Activated CD4-positive, alpha-beta memory T cell treated with anti-CD3 and anti-CD28 coated beads for 36 hours (primary cell): ENCODE measurements at places on chromosomes 12 and 14.

- DNase-seq, result no peak
- no peaks in the 10 kb centered on the region for H3K36me3 ChIP-seq
- H3K4me1 ChIP-seq, result no peaks in the 10 kb centered on the region
- no peak overlapping the region for H3K27ac ChIP-seq
Measured at GRCh38 chr14:31898838-31899528, 178.1 kb upstream of the ARHGAP5 start.

- no peak for DNase-seq
- no peaks in the 10 kb centered on the region for H3K36me3 ChIP-seq
- no peaks in the 10 kb centered on the region for H3K27me3 ChIP-seq
- no peaks in the 10 kb centered on the region for H3K4me1 ChIP-seq
Measured at GRCh38 chr12:130847112-130847511, 8.1 kb upstream of the STX2 start.

DNA sequence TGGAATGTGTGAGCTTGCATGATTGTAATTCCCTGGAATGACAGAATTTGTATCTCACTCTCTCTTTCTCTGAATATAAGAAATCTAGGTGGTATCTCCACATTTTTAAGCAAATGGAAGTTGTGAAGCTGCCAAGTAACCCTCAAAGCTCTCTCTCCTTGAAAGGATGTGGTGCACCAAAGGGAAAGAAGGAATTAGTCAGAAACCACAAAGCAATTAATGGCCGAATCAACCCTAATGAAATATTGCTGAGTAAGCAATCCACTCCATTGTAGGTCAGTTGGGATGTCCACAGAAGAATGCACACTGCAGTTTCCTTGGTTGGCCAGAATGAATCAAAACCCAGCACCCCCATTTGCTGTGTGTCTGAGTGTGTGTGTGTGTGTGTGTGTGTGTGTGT is 153.5 kb downstream of the KCNA5 start:
- H3K4me3 ChIP-seq, result no peak overlapping the region
- no peaks in the 10 kb centered on the region for H3K4me1 ChIP-seq
- peaks cover 16% of the 10 kb centered on the region for H3K27me3 ChIP-seq
- no peaks in the 10 kb centered on the region for H3K36me3 ChIP-seq
- H3K27ac ChIP-seq, result no peak overlapping the region
- DNase-seq, result no peak

- no peak overlapping the region for H3K27ac ChIP-seq
- H3K36me3 ChIP-seq, result no peaks in the 10 kb centered on the region
- no peak for DNase-seq
- peaks cover 17% of the 10 kb centered on the region for H3K4me1 ChIP-seq
Measured at GRCh38 chr14:51648296-51648695, 3.4 kb upstream of the FRMD6 start.

DNA sequence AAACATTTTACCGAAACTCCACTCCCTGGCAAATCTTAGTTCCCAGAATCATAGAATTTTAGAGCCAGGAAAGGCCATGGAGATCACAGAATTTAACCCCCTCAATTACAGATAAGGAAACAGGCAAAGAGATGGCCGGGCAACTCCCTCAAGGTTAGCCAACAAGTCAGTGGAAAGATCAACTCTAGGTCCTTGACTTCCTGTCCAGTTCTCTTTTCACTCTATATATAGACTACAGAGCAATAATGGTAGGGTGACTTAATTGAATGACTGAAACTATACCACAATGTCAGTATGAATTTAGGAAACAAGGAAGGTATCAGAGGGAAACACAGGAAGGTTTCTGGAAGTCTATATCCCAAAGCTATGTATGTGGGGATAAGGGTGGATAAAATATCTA is 11.6 kb downstream of the OXA1L start:
- H3K27me3 ChIP-seq, result no peaks in the 10 kb centered on the region
- peaks cover 15% of the 10 kb centered on the region for H3K36me3 ChIP-seq
- H3K4me1 ChIP-seq, result no peaks in the 10 kb centered on the region
- no peak overlapping the region for H3K27ac ChIP-seq
- no peak overlapping the region for H3K4me3 ChIP-seq

DNA sequence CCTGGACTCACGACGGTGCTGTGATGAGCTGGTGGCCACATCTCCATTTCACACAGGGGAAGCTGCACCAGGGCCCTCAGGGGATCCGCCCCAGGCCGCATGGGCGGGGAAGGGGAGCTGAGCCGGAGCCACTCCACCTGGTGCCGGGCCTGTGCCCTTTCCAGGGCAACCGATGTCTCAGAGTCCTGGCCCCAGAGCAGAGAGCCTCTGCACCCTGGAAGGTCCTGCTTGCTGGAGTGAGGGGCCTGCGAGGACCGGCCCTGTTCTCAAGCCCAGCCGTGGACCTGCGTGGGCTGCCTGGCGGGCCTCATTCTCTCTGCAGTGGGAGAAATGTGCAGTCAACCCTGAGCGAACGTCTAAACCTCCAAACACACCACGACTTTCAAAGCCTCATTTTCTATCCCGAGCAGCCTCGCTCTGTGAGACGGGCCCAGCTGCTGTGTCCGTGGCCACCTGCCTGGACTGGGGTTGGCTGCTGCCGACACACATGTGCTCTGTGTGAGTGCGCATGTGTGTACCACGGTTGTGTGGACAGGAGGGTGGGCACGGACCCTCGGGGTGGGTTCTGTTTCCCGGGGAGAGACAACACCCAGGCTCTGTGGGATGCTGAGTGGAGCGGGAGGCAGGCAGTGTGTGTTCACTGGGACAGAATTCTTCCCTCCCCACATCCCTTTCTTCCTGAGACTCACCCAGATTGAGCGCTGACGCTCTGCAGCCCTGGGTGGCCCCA is 163.5 kb downstream of the KIF26A start:
- no peaks in the 10 kb centered on the region for H3K4me1 ChIP-seq
- H3K36me3 ChIP-seq, result no peaks in the 10 kb centered on the region
- no peak overlapping the region for H3K27ac ChIP-seq
- no peak overlapping the region for H3K4me3 ChIP-seq
- DNase-seq, result no peak
- no peaks in the 10 kb centered on the region for H3K27me3 ChIP-seq

GRCh38 chr12:94247246-94247645 is 98.9 kb downstream of the PLXNC1 start:
- DNase-seq, result no peak
- H3K4me3 ChIP-seq, result no peak overlapping the region
- peaks cover 19% of the 10 kb centered on the region for H3K4me1 ChIP-seq

- H3K4me1 ChIP-seq, result no peaks in the 10 kb centered on the region
- peaks cover 9% of the 10 kb centered on the region for H3K27me3 ChIP-seq
- H3K27ac ChIP-seq, result no peak overlapping the region
- no peak overlapping the region for H3K4me3 ChIP-seq
Measured at GRCh38 chr12:4975574-4975973, 65.9 kb downstream of the KCNA1 start.

GRCh38 chr12:92900941-92901340 is 28.2 kb downstream of the EEA1 start:
- H3K4me1 ChIP-seq, result peaks cover 8% of the 10 kb centered on the region
- H3K36me3 ChIP-seq, result peaks cover 8% of the 10 kb centered on the region
- no peak for DNase-seq
- H3K27ac ChIP-seq, result no peak overlapping the region
- H3K27me3 ChIP-seq, result no peaks in the 10 kb centered on the region
- H3K4me3 ChIP-seq, result no peak overlapping the region

DNA sequence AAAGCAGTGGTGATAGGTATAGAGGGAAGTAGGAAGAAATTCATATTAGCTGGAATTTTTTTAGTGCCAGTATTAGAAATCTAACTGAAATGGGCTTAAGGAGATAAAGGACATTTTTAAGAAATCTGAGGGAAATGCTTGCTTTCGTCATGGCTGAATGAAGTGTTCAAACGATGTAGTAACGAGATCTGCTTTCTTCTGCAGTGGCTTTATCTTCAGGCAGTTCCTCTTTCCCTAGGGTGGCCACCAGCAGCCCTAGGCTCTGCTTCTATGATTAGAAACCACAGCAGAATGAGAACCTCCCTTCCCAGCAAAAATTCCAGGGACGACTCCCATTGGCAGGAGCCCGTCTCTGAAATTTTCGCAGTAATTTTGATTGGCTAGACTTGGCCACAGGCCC is 163.9 kb upstream of the FRMD6 start:
- no peaks in the 10 kb centered on the region for H3K36me3 ChIP-seq
- no peak for DNase-seq
- H3K4me3 ChIP-seq, result no peak overlapping the region
- H3K27me3 ChIP-seq, result no peaks in the 10 kb centered on the region
- no peak overlapping the region for H3K27ac ChIP-seq

GRCh38 chr14:98964171-98964570 is 307.8 kb downstream of the BCL11B start:
- no peak for DNase-seq
- peaks cover 30% of the 10 kb centered on the region for H3K4me1 ChIP-seq
- no peaks in the 10 kb centered on the region for H3K27me3 ChIP-seq
- no peak overlapping the region for H3K4me3 ChIP-seq

DNA sequence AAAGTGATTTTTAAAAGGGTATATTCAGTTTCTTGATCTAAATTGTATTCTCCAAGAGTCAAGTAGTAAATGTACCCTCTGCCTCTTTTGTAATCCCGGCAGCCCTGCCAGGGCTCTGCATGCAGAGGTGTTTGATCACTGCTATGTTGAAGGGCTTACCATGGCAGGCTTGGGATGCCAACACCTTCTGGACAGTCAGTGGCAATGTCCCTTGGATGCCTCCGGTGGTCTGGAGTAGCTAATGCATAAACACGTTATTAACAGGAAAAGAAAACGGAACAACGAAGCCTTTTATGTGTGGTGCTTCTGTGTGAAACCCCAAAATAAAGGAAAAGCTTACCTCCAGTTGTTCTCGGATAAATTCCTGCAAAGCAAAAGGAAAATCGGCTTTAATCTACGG is 19.9 kb downstream of the EIF2B2 start:
- peaks cover 20% of the 10 kb centered on the region for H3K36me3 ChIP-seq
- no peak overlapping the region for H3K4me3 ChIP-seq
- H3K4me1 ChIP-seq, result no peaks in the 10 kb centered on the region
- no peak overlapping the region for H3K27ac ChIP-seq
- no peaks in the 10 kb centered on the region for H3K27me3 ChIP-seq

DNA sequence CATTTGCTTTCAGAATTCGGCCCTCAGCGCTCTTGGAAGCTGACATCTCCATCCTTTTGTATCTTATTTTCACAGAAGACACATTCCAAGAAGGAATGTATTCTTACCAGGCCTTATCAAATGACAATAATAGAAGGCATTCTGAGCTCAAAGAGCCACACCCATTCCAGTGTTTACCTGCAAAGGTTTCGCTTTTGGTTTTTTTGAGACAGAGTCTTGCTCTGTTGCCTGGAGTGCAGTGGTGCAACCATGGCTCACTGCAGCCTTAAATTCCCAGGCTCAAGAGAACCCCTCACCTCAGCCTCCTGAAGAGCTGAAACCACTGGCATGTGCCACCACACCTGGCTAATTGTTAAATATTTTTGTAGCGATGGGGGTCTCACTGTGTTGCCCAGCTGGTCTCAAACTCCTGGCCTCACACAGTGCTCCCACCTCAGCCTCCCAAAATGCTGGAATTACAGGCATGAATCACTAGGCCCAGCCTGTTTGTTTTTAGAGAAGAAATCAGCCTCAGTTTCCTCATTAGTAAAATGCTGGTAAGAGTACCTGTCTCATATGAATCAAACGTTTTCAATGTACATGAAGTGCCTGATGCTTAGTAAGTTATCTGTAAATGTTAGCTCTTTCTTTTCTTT is 69.2 kb downstream of the SLC6A12 start:
- no peak for DNase-seq
- H3K27ac ChIP-seq, result no peak overlapping the region
- H3K4me1 ChIP-seq, result peaks cover 6% of the 10 kb centered on the region
- H3K4me3 ChIP-seq, result no peak overlapping the region
- H3K36me3 ChIP-seq, result no peaks in the 10 kb centered on the region

GRCh38 chr12:57717131-57717530 is 21.4 kb downstream of the AGAP2 start:
- H3K4me1 ChIP-seq, result no peaks in the 10 kb centered on the region
- H3K36me3 ChIP-seq, result peaks cover 43% of the 10 kb centered on the region
- H3K4me3 ChIP-seq, result no peak overlapping the region
- H3K27me3 ChIP-seq, result no peaks in the 10 kb centered on the region

GRCh38 chr12:132264086-132265010 is 65.0 kb downstream of the GALNT9 start:
- no peak overlapping the region for H3K4me3 ChIP-seq
- peaks cover 3% of the 10 kb centered on the region for H3K27me3 ChIP-seq
- H3K36me3 ChIP-seq, result no peaks in the 10 kb centered on the region
- H3K27ac ChIP-seq, result no peak overlapping the region
- DNase-seq, result no peak
- no peaks in the 10 kb centered on the region for H3K4me1 ChIP-seq

GRCh38 chr12:98863167-98863566 is 218.1 kb downstream of the APAF1 start:
- DNase-seq, result no peak
- H3K4me1 ChIP-seq, result no peaks in the 10 kb centered on the region
- H3K27ac ChIP-seq, result no peak overlapping the region
- H3K36me3 ChIP-seq, result no peaks in the 10 kb centered on the region

DNA sequence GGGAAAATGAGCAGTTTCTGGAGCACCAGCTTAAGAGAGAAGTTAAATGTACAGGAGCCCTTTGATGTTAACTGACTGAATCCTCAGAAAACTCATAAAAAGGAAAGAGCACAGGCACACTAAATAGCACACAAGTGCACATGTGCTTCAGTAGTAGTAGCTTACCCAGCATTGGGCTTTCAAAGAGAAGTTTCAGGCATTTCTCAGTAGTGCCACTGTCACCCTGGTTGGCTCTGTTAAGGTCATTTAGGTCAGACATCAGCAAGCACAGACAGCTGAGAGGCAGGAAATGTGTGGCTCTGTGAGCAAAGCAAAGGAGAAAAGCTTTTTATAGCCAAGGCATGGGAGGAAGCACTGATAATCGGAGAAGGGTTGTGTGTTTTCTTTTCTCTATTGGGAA is 96.3 kb upstream of the HIF1A start:
- no peaks in the 10 kb centered on the region for H3K27me3 ChIP-seq
- peak overlapping the region; percentile 65 for H3K27ac ChIP-seq
- H3K4me1 ChIP-seq, result peaks cover 48% of the 10 kb centered on the region
- H3K4me3 ChIP-seq, result no peak overlapping the region

DNA sequence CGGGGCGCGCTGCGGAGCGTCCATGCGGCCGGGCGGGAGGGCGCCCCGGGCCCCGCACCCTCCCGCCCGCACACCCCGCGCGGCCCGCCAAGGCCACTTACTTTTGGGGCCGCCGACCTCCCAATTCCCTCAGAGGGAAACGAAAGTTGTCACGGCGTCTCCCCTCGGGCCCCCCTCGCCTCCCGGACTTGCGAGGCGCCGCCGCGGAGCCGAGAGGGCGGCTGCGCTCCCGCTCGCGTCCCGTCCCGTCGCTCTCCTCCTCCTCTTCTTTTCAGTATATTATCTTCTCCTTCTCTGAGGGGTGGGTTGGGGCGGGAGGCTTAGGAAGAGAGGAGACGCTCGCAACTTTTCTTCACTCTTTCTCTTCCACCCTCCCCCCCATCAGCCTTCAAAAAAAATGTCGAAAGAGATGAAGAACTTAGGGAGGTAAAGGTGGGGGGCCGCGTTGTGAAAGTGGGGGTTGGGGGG is 613 bp downstream of the DUSP16 start:
- no peaks in the 10 kb centered on the region for H3K27me3 ChIP-seq
- peaks cover 40% of the 10 kb centered on the region for H3K4me1 ChIP-seq
- peak overlapping the region; percentile 79 for H3K4me3 ChIP-seq
- peaks cover 22% of the 10 kb centered on the region for H3K36me3 ChIP-seq
- H3K27ac ChIP-seq, result peak overlapping the region; percentile 84

- no peaks in the 10 kb centered on the region for H3K27me3 ChIP-seq
- no peaks in the 10 kb centered on the region for H3K4me1 ChIP-seq
- no peak overlapping the region for H3K27ac ChIP-seq
- DNase-seq, result no peak
Measured at GRCh38 chr14:29993143-29993542, 65.5 kb upstream of the PRKD1 start.

- H3K27me3 ChIP-seq, result no peaks in the 10 kb centered on the region
- DNase-seq, result peak; percentile 84
- peak overlapping the region; percentile 35 for H3K4me3 ChIP-seq
- peaks cover 11% of the 10 kb centered on the region for H3K36me3 ChIP-seq
- H3K4me1 ChIP-seq, result peaks cover 91% of the 10 kb centered on the region
Measured at GRCh38 chr14:68782091-68782981, 10.5 kb downstream of the ZFP36L1 start.
